ENCODE measurements at places on chromosomes 1 and 21.
A peak's percentile ranks its signal among the peaks of the same experiment; 100 is the strongest.

- no peak for DNase-seq
Measured at GRCh38 chr1:243740255-243740999, 109.6 kb downstream of the AKT3 start.

GRCh38 chr1:151047591-151047924, at the start of gene C1orf56:
Gene C1orf56, plus strand, starts transcription at chr1:151047751. Its CDS starts 97 bp downstream, at chr1:151047848.
- peak; percentile 56 for DNase-seq

- no peak for DNase-seq
Measured at GRCh38 chr1:82978461-82979324, 1020.2 kb downstream of the TTLL7 start.

DNA sequence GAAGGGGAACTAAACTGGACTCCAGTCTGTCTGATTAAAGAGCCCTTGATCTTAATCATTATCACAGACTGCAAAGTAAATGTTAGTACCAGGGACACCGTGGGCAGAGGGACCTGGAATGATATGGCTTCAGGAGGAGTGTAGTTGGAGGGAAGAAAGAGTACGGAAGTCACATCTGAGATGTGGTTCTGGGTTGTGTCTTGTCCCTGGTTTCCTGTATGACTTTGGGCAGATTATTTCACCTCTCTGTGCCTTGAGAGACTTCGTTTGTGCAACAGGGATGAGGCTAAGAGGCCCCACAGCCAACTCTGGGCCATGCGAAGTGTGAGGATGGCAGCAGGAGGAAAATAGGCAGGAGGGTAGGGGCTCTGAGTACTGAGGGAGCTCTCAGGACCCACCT, 76.1 kb upstream of the SLC2A1 start:
- peak; percentile 10 for DNase-seq

DNA sequence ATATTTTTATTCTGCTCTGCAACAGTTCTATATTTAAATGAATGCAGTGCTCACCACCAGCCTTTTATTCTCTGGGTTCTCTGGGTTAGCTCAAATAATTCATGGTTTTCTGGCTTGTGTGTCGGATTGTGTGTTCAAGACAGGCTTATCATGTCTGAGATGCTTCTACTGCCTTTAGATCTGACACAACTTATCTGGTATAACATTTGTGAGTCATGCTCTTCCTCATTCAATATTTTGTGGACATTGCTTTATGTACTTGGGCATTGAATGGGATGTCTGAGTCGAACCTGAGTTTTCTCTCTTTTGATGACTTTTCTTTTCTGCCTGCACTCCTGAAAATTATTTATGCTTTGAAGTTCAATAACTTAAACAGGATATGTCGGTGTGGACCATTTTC, 17.6 kb upstream of the PKP1 start:
- DNase-seq: no peak

DNA sequence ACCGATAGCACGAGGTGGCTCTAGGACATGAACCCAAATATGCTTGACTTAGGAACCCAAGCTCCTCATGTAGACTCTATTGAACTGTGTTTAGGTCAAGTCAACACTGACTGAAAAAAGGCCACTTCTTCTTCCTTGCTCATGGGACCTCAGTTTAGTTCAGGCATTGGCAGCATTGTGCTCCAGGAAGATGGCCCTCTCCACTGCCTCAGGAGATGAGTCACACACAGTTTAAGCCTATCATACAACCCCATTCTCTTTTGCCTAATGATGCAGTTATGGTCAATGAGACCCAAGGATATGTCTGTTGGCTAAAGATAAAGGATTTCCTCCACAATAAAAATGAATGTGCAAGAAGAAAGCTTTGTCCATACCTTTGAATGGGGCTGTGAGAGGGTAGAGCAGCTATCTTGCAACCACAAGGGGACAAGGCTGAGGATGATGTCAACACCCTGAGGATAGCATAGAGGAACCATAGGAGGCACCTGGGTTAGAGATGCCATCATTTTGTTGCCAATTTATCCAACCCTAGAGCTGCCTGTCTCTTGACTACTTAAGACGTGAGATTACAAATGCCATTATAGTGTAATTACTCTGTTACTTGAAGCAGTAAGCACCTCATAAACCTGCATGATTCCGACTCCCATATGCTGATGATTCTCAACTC, 3.0 kb upstream of the TRIM63 start:
- no peak for DNase-seq

DNA sequence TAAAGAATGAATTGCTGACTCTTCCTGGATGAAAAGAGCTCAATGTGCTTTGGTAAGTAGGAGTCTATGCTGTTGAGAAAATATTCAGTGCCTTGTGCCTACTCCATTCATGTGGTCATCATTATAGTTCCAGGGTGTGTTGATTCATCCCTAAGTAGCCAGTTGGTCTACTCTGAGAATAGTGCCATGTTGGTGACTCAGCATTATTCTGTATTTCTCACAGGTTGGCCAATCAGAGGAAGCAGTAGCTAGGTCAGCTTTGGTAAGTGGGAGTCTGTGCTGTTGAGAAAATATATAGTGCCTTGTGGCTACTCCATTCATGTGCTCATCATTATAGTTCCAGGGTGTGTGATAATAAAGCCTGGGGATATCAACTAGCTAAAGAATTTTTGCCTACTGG, 397.3 kb downstream of the AGBL4 start:
- DNase-seq: no peak

DNA sequence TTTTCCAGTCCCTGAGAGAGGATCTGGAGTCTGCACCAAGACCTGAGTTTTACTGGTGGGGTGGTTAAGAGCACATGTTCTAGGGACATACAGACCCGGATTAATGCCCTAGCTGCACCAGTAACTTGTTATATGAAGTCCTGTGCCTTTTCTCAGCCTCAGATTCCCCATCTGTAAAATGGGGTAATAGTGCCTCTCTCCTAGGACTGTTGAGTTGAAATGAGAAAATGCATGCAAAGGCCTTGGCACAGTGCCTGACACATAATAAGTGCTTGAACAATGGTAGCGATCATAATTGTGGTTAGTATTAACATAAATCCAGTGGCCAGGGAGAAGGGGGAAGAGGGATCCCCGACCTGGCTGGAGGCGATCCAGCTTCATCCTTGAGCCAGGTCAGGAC, 12.3 kb downstream of the AHDC1 start:
- no peak for DNase-seq

DNA sequence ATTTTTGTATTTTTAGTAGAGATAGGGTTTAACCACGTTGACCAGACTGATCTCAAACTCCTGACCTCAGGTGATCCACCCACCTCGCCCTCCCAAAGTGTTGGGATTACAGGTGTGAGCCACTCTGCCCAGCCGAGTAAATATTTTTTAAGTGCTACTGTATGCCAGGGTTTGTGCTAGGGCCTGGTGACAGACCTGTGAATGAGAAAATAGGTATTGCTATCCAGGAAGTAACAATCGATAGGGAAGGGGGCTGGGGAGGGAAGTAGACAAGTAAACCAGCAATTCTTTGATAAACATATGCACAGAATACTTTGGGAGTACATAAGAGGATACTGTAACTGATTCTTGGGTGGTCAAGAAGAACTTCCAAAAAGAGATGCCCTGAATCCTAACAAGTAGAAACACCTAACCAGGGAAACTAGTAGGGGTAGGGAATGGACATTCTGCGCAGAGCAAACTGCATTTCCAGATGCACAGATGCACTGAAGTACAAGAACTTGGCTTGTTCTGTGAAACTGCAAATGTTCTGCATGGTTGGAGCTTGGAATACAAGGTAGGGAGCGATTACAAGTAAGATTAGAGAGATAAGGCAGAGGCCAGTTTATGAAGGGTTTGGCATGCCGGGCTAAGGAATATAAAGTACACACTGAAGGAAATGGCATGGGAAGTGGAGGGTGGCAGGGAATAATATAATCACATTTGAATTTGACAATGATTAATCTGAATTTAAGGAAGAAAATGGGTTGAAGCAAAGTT, 19.0 kb upstream of the DOCK7 start:
- no peak for DNase-seq

DNA sequence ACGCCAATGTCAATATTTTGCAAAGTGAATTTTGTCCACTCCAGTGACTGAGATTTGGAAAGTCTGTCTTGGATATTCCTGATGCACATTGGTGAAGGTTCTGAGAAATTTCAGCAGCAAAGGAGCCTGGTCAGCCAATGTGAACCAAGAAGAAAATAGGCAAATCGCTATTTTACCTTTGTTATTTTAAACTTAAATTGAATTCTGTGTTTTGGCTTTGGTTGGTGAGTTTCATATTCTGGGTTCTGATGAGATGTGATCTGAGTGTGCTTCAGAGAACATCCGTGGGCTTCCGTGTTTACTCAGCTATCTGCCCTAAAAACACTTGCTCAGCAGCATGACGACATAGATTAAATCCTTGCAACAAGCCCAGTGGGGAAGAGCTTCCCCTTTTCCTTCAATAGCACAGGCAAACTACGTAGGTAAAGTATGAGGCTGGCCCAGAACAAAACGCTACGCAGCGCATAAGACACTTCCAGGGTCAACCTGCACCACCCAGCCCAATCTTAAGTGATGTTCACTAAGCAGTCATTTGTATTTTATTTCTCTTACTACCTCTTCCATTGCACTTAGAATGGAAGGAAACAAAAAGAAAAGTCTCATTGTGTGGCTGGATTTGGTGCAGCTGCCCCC, 176.4 kb upstream of the KAZN start:
- DNase-seq: no peak

GRCh38 chr1:230870916-230871315, 2.6 kb upstream of the C1orf198 start:
- DNase-seq: no peak

DNA sequence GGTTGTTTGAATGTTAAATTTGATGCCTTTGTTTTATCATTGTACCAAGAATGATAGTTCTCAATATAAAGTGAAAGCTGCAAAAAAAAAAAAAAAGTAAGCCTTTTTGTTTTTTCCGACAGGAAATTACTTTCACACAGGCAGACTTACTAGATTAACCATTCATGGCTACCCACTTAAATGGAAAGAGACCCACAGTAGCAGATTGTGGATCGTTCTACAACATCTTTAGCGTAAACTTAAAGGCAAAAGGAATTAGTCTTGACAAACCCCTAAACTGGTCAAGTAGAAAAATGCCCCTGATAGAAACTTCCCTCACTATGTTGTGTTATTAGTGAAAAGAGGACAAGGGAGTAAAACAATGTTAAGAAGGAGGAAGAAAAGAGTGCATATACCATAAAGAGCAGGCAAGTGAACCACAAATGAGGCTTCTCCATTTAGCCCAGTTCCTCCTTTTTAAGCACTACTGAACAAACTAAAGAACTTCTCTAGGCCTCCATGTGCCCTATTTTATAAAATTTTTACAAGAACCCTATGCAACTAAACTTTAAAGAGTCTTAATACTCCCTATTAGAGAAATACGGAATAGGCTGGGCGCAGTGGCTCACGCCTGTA, 1560.3 kb downstream of the MRPL39 start:
- no peak for DNase-seq

DNA sequence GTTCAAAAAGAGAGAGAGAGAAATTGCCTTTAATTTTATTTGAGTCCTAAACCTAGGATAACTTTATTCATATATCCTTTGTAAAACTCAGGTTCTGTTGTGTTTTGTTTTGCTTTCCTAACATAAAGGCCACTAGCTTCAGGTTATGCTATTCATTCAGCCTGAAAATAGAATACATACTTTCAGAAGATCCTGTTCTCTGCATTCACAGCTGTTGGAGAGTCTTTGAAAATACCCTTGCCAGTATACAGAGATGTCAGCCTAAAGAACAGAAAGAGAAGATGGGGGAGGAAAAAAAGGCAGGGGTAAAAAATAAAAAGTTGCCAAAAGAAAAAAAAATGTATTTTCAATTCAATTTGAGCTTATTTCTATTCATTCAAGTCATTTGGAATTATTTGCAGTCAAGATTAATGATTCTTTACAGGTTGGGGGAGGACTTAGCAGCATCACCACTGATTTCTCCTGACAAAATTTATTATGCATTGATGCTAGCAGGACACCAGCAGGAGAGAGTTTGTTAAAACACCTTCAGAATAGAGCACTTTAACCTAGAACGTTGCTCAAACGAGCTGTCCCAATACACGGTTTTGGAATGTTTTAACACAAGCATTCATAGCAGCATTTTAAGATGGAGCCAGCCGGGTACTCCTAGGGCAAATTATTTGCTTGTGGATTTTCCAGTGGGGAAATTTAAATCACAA, 318.5 kb downstream of the NTNG1 start:
- no peak for DNase-seq

- DNase-seq: no peak
Measured at GRCh38 chr1:110433803-110434202, 17.1 kb upstream of the PROK1 start.

DNA sequence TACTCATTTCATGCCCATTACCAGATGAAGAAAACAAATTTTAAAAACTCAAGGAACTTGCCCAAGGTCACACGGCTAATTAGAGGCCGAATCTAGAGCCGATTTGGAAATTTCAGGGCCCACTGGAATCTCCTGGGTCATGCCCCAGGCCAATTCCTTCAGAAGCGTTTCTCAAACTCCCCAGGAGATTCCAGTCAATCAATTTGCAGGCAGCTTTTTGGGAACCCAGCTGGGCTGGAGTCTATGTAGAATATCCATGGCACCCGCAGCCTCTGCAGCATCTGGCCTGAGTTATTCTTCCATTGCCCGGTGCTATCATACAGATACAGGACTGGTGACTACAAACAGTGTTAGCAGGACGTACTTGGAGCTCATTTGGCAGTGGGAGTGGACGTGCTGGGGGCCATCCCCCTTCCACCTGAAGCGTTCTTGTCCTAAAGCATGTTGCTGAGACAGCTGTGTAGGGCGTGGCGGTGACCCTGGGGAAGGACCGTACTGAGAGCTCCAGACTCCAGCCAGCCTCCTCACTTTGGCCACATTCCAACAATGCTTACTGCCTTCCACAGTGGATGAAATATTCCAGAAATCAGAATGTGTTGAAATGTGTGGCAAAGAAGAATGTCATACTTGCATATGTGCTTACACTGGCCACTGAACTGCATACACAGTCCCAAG, 38.3 kb downstream of the ABCG1 start:
- no peak for DNase-seq

- no peak for DNase-seq
Measured at GRCh38 chr21:29218749-29219148, 80.0 kb upstream of the BACH1 start.

DNA sequence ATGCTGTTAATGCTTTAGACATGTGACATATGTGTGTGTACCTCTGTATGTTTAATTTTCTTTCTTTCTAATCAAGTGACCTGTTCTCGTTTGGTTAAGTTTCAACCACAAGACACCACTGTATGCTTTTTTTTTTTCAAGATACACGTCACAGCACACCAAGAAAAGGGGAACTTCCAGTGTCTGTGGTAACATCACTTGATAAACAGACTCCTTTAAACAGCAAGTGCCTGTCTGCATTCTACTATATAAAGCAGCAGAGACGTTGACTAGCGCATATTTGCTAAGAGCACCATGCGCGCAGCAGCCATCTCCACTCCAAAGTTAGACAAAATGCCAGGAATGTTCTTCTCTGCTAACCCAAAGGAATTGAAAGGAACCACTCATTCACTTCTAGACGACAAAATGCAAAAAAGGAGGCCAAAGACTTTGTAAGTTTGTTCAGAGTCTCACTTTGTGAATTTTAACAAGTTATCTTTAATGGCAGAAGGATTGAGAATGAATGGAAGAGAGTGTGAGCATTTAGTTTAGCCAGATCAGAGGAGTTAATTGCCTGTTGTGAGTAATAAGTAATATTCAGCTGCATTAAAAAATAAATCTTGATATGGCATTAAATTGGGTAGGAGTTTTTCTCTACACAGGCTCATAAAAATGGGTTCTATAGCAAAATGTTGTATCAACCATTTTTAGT, at the start of gene RGS1:
Gene RGS1 (plus strand): TSS at position 275 of the 691 bp plus-strand sequence. CDS start 20 bp downstream, at position 295.
- peak; percentile 55 for DNase-seq

- DNase-seq: no peak
Measured at GRCh38 chr1:240058049-240058448, 33.6 kb upstream of the FMN2 start.

Data from stimulated activated naive CD8-positive, alpha-beta T cell treated with anti-CD3 and anti-CD28 coated beads, Interleukin-15, amount 100 ng/mL, for 72 hours (primary cell).